ENCODE measurements at places on chromosomes 16 and 17. TPM values are rescaled to one million over a fixed set of nuclear protein-coding genes. Genes with fewer than 3 reads are reported as not detected.

DNA sequence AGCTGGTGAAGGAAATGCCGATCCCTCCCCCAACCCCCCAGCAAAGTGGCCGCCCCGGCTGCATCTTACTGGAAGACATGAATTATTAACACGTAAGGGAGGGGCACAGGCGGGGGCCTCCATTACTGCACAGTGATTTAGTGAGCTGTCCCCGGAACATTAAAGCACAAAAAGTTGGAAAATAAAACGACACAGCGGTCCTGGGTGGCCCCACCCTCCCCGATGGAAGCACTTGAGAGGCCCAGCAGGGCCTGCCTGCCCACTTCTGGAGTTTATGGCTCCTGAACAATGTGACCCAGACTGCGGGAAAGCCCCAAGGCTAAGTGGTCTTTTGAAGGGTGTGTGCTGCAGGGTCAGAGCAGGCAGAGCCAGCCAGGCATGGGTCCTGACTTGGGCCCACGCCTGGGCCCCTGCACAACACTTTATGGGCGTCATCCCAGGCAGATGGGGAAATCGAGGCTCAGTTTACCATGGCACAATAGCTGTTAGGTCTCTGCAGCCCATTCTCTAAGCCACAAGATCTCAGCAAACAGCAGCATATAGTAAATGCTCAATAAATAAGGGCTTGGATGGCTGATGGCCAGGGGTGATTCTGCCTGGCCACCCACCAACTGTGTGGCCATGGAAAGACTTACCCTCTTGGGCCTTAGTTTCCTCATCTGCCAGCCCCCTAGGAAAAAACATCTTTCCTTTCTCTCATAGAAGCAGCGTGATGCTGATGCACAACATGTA, 22.8 kb downstream of the CCDC102A start:
- DNase-seq, result no peak

GRCh38 chr17:77829843-77830799, 128.4 kb upstream of the TNRC6C start:
- peak; percentile 34 for DNase-seq

- no peak for DNase-seq
These were observed 372.3 kb downstream of the SEC14L1 start for GRCh38 chr17:77513045-77513444.

Gene PRKCB
- total RNA-seq, result 83.8 TPM

Gene KRTAP3-2
- not detected for total RNA-seq
